ENCODE measurements at places on chromosomes 2 and 18. TPM values are rescaled to one million over a fixed set of nuclear protein-coding genes. Genes with fewer than 3 reads are reported as not detected.

TPRKB gene
- 49.6 TPM for total RNA-seq

MROH2A gene
- not detected for total RNA-seq

CD8B2 gene
- not detected for total RNA-seq

- DNase-seq: no peak
- H3K4me3 ChIP-seq: no peak overlapping the region
- H3K36me3 ChIP-seq: no peaks in the 10 kb centered on the region
- no peak overlapping the region for H3K27ac ChIP-seq
- no peaks in the 10 kb centered on the region for H3K4me1 ChIP-seq
Measured at GRCh38 chr2:8957628-8958027, 45.9 kb downstream of the MBOAT2 start.

GRCh38 chr2:45046786-45047185, 37.5 kb upstream of the SIX2 start:
- H3K4me3 ChIP-seq: no peak overlapping the region
- no peak overlapping the region for H3K27ac ChIP-seq
- no peaks in the 10 kb centered on the region for H3K4me1 ChIP-seq
- DNase-seq: no peak

DNA sequence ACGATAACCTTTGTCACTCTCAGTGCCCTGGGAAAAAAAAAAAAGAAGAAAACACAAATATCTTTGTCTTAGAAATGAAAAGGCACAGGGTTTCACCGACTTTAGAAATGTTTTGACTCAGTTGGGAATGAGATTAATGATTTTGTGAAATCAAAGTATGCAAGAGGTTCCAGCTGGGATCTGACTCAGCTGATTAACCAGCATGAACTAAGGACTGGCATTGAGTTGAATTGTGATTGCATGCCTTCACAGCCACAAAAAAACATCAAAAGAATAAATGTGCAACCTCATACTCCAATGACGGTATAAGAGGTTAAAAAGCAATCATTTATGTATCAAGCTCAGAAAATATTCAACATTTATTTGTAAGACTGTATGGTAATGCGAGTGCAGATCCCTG, 566.6 kb upstream of the DSEL start:
- no peaks in the 10 kb centered on the region for H3K4me1 ChIP-seq
- no peaks in the 10 kb centered on the region for H3K27me3 ChIP-seq
- H3K36me3 ChIP-seq: no peaks in the 10 kb centered on the region
- no peak overlapping the region for H3K27ac ChIP-seq
- DNase-seq: no peak
